ENCODE measurements at places on chromosomes 11 and 22. TPM values are rescaled to one million over a fixed set of nuclear protein-coding genes. Genes with fewer than 3 reads are reported as not detected.

DNA sequence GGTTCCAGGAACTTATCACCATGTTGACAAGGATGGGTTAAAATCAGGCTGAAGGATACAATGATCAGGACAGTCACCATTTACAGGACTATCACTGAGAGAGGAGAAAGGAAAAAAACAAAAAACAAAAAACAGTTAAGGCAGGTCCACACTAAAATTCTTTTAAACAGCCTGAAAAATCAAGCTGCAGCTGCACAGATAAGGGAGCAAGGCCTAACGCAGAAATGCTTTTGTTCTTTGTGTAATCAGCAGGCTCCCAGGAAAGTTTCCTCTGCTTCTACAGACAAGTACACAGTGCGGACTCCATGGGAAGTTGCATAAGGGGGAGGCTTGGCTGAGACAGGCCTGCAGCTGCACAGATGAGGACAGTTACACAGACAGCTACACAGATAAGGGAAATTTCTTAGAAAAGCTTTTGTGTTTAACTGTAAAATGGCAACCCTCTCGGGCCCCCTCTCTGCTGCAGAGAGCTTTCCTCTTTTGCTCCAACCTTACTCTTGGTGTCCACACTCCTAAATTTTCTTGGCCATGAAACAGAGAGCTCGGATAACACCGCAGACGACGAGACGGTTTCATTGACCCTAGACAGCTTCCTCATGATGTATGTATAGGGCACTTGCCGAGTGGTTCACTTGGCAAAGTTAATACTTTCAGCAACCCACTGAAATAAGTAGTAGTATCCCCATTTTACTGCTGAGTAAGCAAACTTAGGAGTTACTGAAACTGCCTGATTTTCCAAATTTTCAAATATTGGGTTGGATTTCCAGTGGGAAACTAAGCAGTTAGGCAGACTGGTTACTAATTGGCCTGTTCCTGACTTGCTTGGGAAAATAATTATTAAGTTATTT is 45.5 kb downstream of the PIWIL3 start:
- no peak for DNase-seq

Gene KDELR3
- total RNA-seq: 61.9 TPM

DNA sequence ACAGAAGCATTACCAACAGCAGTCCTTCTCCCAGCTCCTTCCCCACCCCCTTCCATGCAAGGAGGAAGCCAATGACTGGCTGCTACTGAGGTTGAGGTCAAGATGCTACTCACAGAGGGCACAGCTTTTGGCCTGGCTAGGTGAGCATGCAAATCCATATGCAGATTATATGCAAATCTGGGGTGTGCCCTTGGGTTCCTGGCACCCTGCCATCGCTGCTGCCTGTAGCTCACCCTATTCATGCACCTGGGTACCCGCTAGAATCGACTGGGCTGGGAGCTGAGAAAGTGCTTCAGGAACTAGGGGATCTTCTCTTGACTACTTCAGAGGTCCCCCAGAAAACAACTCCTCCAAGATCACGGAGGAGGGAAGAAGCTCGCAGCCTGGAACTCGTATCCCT is 4.0 kb downstream of the DSCAML1 start:
- DNase-seq: no peak

Gene PRG3
- not detected for total RNA-seq

DNA sequence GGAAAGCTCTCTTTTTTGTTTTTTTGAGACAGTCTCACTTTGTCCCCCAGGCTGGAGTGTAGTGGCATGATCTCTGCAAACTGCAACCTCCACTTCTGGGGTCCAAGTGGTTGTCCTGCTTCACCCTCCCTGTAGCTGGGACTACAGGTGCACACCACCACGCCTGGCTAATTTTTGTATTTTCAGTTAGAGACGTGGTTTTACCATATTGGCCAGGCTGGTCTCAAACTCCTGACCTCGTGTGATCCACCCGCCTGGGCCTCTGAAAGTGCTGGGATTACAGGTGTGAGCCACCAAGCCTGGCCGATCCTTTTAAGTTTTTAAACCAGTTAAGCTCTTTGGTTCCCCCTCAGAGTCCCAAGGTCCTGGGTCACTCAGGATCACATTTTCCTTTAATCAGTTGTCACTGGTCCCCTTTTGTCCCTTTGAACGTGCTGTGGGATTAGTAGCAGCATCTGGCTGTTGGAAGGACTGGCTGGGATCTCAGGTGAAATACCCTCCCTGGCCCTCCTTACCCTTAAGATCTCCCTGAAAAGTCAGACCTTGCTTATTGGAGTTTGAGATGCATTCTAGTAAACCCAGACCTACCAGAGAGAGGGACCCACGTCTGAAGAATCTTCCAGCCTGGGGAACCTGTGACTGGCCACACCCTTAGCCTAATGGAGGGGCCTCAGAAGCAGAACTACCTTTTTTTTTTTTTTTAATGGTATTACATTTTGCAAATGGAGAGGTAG is 8.1 kb downstream of the MALAT1 start:
- no peak for DNase-seq

Gene CSNK2A3
- 2.2 TPM for total RNA-seq

Gene TPCN2
- 28.7 TPM for total RNA-seq

Gene C2CD3
- 35.0 TPM for total RNA-seq

GRCh38 chr22:35749808-35750207 is 32.1 kb downstream of the APOL5 start:
- DNase-seq: peak; percentile 40

DNA sequence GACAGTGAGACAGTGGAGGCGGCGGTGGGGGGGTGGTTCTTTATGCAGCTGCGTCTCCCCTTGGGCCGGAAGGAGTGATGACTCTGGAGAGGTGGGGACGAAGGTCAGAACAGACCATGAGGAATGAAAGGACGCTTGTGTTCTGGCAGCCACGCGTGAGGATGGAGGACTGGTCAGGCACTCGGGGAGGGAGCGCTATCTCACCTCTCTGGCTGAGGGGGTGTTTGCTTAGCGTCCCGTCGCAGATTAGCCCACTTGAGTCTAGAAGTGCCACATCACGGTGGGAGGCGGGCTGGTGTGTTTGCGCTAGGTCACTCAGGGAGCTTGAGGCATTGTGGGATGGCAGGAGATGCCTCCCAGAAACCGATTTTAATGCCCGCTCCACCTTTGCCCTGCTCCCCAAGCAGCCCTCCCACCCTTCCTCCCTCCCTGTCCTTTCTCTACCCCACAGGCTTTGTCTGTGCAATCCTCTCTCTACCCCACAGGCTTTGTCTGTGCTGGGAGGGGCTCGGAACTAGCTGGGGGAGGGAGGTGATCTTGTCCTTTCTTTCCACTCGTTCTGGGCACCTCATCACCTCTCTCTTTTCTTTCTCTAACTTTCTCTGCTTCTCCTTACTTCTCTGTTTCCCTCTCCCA is 97.8 kb downstream of the PKNOX2 start:
- no peak for DNase-seq

- no peak for DNase-seq
Observed at GRCh38 chr22:29385748-29386147, 2.6 kb downstream of the AP1B1 start.

- DNase-seq: no peak
Observed at GRCh38 chr11:2663506-2663905, 36.3 kb downstream of the KCNQ1OT1 start.

DNA sequence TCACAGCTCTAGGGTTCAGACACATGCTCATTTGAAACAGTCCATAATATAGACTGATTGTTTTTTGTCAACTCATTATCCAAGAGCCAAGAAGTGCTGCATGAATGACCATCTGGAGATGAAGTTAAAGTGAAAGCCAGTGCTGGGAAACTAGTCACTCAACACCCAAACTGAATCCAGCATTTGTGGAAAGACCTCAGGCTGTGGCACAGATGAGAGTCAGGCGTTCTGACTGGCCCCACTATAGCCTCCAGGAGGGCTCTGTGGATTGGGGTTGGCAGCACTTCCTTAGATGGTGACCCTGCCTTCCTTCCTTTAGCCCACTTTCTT is 2.1 kb downstream of the FEZ1 start:
- DNase-seq: no peak

DNA sequence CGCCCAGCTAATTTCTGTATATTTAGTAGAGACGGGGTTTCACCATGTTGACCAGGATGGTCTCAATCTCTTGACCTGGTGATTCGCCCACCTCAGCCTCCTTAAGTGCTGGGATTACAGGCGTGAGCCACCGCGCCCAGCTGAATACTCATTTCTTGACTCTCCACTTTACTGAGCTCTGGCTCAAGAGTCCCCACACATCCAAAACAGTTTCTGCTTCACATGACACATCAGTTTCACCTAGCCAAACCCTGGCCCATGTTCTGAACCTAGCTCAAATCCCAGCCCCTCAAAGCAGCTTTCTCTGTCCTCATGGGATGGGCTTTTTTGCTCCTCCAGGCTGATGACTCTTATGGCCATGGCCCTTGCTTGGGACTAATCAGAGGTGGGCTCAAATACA is 9.8 kb downstream of the HYOU1 start:
- DNase-seq: no peak

DNA sequence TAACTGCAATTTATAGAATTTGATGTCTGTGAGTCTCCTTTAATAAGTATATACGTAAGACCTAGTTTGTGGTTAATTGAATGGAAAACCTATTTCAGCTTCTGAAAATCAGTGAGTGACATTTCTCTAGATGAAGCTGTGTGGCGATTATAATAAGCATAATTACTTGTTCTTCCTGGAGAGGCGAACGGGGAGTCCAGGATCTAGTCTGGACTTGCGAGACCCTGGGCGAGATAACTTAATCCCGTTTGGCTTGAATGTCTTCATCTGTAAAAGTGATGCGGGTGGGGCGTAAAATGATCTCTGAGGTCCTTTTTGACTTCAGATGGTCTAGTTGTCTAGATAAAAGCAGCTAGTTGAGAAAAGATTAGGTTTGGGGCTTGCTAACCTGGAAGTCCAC is 1.1 kb downstream of the PRRG4 start:
- DNase-seq: no peak

- DNase-seq: no peak
Observed at GRCh38 chr11:57648801-57649735, 644 bp downstream of the YPEL4 start.

Gene CDC42BPG
- 1.1 TPM for total RNA-seq

DNA sequence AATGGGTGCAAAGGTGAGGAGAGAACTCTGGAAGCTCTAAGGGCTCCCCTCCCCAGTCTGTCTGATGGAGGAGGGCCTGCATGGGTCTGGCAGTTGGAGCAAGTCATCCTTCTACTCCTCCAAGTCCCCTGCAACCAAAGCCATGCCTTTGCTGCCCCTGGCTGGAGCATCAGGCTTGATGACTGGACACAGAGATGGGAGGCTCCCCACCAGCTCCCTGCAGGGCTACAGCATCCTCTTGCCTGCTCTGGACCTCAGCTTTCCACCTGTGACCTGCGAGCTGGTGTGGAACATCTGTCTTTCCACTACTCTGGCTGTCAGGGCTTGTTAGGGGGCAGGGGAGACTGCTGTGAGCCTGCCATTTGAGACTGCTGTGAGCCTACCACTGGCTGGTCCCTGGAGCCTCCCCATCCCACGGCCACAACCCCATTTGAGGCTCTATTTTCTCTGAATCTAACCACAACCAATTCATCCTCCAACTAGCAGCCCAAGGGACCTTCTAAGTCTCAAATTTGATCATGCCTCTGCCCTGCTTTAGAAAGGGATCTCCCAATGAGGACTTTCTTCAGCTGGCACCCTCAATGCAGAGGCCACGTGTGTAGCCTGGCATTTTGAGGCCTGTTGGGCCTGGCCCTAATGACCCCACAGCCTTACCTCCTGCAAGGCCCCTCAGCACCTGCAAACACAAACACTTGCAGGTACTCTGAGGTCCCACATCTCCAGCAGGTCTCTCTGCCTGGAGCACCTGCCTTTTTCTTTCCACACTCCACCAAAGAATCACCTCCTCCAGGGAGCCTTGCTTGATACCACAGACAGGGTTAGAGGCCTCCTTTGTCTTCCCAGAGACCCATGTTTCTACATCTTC is 9.9 kb downstream of the P2RY6 start:
- DNase-seq: no peak

Measured in SK-MEL-5 (cell line).